ENCODE measurements at places on chromosomes 1 and 21.
A peak's percentile ranks its signal among the peaks of the same experiment; 100 is the strongest.

DNA sequence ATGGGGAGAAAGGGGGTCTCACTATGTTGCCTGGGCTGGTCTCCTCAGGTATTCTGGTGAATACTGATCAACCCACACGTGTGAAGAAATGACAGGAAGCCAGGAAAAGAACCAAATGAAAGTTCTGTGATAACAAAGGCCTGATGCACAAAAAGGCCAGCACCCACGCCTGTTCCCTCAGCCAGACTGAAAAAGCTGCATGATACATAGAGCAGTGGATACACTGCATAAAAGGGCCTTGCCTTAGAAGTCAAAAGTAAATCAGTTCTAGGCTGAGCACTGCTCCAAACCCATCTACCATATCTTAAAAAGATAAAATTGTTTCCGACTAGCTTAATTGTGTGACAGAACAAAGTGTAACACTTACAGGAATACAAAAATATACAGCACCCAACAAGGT lies 36.9 kb upstream of the PSMG1 start:
- no peak for DNase-seq

DNA sequence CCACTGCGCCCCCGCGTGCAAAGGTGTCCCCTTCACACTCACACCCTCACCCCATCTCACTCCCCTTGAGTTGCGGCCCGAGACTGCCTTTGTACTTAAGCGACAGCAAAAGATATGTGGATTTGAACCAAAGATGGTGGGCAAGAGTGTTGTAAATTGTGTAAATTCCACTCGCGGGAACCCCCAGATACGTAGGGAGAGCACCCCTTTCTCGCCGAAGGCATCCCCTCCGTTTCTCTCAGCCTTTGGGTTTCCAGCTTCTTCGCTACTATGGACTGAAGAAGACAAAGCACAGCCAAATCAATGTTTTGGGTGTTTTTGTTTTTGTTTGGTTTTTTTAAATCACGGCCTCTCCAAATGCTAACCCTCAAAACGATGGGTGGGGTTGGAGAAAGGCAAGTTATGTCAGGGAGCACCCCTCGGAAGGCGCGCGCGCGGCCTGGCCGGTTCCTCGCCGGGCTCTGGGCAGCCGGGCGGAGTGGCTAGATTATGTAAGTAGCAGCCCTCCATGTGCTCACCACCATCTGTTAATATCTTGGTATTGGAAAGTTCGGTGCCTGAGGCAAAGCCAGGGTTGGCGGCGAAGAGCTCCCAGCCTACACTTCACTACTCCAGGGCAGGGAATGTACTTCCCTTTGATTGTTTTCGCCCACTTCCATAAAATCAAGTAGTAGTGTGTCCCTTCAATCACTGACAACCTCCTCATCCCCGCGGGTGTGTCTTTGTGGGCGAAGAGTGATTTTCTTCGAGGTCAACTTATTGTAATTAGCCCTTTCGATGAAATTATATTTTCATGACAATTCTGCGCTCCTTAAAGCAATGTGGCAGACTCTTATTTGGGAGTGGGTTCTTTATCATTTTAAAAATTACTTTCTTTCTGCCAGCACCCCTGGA lies 4.0 kb upstream of the PROX1 start:
- no peak for DNase-seq

- no peak for DNase-seq
Measured at GRCh38 chr1:178630417-178630816, 94.6 kb upstream of the RALGPS2 start.

- DNase-seq = no peak
Measured at GRCh38 chr1:46535063-46535462, 16.4 kb downstream of the KNCN start.

GRCh38 chr1:48571303-48571987 lies 99.4 kb upstream of the SPATA6 start:
- no peak for DNase-seq

DNA sequence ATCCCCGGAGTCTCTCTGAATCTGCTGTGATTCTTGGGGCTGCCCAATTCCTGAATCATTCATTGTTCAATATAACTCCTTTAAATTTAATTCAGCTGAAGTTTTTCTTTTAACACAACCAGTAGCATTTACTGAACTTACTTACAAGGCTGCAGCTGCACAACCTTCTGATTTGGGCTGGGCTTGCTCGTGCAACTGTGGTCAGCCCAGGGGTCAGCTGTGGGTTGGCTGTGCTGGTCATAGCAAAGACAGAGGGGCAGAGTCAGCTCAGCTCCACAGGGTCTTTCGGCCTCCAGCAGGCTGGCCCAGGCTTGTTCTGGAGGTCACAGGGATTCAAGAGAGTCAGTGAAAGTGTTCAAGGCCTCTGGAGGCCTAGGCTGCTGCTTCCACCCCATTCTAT lies 186.1 kb downstream of the MATN1 start:
- no peak for DNase-seq

GRCh38 chr1:44786138-44786840 lies 1.7 kb downstream of the BEST4 start:
- DNase-seq = peak; percentile 74

DNA sequence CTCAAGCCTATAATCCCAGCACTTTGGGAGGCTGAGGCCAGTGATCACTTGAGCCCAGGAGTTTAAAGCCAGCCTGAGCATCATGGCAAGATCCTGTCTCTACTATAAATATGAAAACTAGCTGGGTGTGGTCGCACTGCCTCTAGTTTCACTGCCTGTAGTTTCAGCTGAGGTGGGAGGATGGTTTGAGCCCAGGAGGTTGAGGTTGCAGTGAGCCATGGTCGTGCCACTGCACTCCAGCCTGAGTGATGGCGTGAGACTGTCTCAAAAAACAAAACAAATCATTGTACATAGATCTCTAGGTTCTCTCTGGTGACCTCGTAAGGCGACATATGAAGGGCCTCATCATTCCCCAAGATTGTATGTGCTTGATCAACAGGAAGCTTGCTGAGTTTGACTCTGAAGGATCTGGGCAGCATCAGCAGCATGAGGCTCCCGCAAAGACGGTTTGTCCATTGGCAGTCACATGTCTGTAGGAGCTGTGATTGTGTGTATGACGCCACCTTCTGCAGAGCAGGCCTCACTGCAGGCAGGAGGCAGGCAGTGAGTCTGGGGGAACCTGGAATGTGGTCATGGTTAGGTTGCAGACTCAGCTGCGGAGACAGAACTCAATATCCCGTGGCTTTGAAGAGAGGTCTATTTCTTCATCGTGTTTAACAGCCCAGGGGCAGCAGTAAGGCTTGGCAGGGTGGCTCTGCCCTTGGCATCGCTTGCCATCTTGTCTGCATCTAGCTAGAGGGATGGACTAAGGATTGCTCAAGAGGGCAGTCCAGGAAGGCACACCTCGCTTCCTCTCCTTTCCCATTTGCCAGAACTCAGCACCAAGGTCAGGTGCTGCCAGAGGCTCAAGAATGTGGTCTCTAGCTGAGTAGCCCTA lies 14.0 kb downstream of the ATP5PO start:
- peak; percentile 72 for DNase-seq

Measured in astrocyte of the spinal cord (primary cell).